CD4-positive, alpha-beta T cell (primary cell): ENCODE measurements at places on chromosomes 16 and 17.

DNA sequence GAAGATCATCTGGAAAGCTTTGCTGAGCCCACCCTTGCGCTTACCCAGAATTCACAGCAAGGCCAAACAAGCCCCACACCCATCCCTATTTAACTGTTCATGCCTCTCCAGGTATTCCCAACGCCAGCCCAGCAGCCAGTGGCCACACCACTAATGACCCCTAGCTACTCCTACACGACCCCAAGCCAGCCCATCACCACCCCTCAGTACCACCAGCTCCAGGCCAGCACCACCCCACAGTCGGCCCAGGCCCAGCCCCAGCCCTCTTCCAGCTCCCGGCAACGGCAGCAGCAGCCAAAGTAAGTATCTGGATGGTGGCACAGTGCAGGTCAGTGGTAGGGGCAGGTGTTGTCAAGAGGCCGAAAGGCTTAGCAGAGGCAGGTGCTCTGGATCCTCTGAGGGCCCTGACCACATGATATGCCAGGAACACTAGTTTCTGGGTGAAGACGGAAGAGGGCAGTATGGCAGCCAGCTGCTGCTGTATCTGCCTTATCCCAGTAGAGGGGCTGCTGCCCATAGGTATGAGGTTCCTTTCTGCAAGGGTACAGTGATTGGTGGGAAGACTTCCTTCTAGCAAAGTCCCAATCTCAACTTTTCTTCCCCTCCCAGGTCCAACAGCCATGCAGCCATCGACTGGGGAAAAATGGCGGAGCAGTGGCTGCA is 10.7 kb downstream of the PROCA1 start:
- no peak for DNase-seq
- H3K27ac ChIP-seq = no peak overlapping the region

DNA sequence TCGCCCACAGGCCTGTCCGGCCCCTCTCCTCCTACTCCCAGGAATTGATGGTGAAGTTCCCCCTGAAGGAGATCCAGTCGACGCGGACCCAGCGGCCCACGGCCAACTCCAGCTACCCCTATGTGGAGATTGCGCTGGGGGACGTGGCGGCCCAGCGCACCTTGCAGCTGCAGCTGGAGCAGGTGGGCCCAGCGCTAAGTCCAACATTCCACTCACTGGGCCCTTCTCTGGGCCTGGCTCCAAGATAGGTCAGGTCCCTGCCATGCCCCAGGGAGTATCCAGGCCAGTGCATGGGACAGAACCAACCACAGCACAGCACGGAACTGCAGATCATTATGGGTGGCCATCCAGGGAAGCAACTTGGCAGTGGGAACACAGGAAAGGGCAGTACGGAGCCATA is 9.9 kb upstream of the ALKBH5 start:
- no peak overlapping the region for H3K27ac ChIP-seq
- DNase-seq = no peak
- no peaks in the 10 kb centered on the region for H3K36me3 ChIP-seq
- no peaks in the 10 kb centered on the region for H3K4me1 ChIP-seq
- no peak overlapping the region for H3K4me3 ChIP-seq
- no peaks in the 10 kb centered on the region for H3K27me3 ChIP-seq

DNA sequence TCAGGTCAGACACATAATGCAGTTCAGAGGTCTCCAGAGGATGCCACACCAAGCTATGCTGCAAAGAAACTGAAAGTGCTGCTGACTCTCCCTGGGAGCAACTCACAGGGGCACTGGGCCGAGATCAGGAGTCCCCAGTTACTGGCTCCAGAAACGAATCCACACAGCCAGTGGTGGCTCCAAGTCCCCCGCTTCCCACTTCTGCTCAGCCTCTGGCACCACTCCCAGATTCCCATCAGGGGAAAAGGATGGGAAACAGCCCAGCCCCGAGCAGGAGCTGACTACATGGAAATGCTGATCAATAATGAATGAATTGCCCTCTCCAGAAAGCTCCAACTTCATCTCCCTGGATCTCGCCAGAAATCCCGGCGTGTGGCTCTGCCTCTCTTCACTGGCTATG is 62.3 kb upstream of the CDH5 start:
- H3K27ac ChIP-seq = no peak overlapping the region
- H3K36me3 ChIP-seq = no peaks in the 10 kb centered on the region
- peaks cover 6% of the 10 kb centered on the region for H3K4me1 ChIP-seq
- H3K4me3 ChIP-seq = no peak overlapping the region
- no peaks in the 10 kb centered on the region for H3K27me3 ChIP-seq
- no peak for DNase-seq

GRCh38 chr17:1928976-1929375 is 96.2 kb downstream of the RTN4RL1 start:
- H3K27me3 ChIP-seq = no peaks in the 10 kb centered on the region
- H3K4me1 ChIP-seq = no peaks in the 10 kb centered on the region
- no peaks in the 10 kb centered on the region for H3K36me3 ChIP-seq
- no peak for DNase-seq
- no peak overlapping the region for H3K4me3 ChIP-seq
- H3K27ac ChIP-seq = no peak overlapping the region

DNA sequence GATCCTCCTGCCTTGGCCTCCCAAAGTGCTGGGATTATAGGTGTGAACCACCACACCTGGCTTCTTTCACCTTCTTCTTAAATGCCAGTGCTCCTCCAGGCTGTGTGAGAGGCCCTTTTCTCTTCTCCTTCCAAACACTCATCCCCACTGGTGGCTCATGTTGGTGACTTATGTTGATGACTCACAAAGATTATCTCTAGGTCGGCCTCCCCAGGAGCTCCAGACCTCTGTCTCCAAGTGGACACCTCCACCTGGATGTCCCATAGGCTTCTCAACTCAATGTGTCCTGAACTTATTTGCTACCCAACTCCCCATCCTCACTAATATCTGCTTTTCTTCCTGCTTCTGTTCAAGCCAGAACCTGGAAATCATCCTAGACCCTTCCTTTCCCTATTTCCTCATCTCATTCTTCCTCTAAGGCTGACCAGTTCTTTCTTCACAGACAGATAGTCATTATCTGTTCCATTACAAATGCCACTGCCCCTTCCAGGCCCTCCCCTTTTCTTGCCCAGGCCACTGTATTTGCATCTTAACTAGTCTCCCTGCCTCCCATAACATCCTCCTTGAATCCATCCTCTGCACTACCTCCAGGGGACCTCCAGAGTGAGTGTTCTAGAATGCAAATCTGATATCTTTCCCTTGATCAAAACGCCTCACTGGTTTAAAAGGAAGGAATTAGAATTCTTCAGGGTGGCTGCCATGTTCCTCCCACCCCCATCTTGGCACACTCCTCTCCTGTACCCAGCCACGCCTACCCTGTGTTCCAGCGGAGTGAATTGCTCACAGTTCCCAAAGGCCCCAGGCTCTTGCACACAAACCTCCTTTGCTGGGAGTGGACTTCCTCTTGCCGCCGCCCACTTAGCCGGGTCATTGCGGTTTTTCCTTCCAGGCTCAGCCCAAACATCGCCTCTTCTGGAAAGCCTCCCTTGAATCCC is 34.8 kb upstream of the FBXO47 start:
- no peaks in the 10 kb centered on the region for H3K27me3 ChIP-seq
- no peak overlapping the region for H3K27ac ChIP-seq
- H3K4me1 ChIP-seq = peaks cover 21% of the 10 kb centered on the region
- H3K36me3 ChIP-seq = no peaks in the 10 kb centered on the region
- H3K4me3 ChIP-seq = no peak overlapping the region
- DNase-seq = no peak

DNA sequence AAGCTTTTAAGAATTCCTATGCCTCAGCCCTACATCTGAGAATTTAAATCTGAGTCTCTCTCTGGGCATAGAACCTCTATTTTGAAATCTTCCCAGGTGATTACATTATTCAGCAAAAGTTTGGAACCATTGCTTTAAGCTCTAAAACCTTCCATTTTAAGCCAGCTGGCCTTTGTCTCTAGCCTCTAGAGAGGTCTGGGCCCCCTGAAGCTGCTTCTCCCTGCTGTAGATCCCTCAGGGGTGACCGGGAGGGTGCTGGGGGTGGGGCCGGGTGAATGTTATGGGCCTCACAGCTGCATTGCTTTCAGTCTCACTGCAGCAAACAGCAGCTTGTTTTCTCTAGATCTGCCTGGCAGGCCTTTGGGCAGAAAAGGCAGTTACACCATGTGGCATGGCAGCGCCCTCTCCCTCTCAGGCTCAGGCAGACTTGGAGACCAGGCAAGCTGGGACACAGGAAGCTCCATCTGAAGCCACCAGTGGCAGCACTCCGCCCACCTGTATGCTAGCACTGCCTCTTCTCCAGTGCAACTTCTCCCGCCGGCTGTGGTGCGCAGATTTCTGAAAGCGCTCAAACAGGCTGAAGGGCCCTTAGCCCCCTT is 66.3 kb downstream of the MPRIP start:
- no peaks in the 10 kb centered on the region for H3K27me3 ChIP-seq
- no peak for DNase-seq
- no peak overlapping the region for H3K4me3 ChIP-seq
- H3K4me1 ChIP-seq = peaks cover 64% of the 10 kb centered on the region

GRCh38 chr17:38730526-38731379 is 612 bp downstream of the CISD3 start:
- peaks cover 87% of the 10 kb centered on the region for H3K4me1 ChIP-seq
- peaks cover 8% of the 10 kb centered on the region for H3K36me3 ChIP-seq
- DNase-seq = no peak
- H3K27ac ChIP-seq = peak overlapping the region; percentile 54
- peak overlapping the region; percentile 71 for H3K4me3 ChIP-seq

DNA sequence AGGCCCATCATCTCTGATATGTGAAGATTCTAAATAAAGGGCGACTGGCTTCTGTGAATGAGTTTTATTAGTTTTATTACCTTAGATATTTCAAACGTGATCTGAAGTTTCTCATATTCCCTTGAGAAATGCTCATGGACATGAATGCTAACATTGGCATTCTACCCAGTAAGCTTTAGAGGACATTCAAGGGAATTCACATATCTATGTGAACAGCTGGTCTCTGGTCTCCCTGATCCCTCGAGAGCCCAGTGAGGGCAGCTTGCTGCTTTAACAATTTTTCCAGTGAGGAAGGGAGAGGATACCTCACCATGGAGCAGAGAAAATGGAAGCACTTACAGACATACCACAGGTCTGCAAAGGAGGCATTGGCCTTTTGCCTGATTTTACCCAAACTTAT is 312.7 kb downstream of the CA10 start:
- peaks cover 2% of the 10 kb centered on the region for H3K27me3 ChIP-seq
- no peaks in the 10 kb centered on the region for H3K4me1 ChIP-seq
- H3K36me3 ChIP-seq = no peaks in the 10 kb centered on the region
- no peak overlapping the region for H3K4me3 ChIP-seq

GRCh38 chr16:54405478-54405877 is 118.9 kb upstream of the IRX3 start:
- H3K36me3 ChIP-seq = no peaks in the 10 kb centered on the region
- H3K27ac ChIP-seq = no peak overlapping the region
- no peaks in the 10 kb centered on the region for H3K4me1 ChIP-seq
- H3K27me3 ChIP-seq = no peaks in the 10 kb centered on the region
- DNase-seq = no peak

- H3K4me1 ChIP-seq = no peaks in the 10 kb centered on the region
- H3K36me3 ChIP-seq = no peaks in the 10 kb centered on the region
- DNase-seq = no peak
- H3K4me3 ChIP-seq = no peak overlapping the region
- H3K27ac ChIP-seq = no peak overlapping the region
- H3K27me3 ChIP-seq = no peaks in the 10 kb centered on the region
These were observed 571.5 kb upstream of the PSMD7 start for GRCh38 chr16:73725156-73725555.

- no peak overlapping the region for H3K27ac ChIP-seq
- peaks cover 7% of the 10 kb centered on the region for H3K27me3 ChIP-seq
- no peaks in the 10 kb centered on the region for H3K36me3 ChIP-seq
- H3K4me3 ChIP-seq = no peak overlapping the region
- H3K4me1 ChIP-seq = no peaks in the 10 kb centered on the region
These were observed 216.3 kb upstream of the NLRP1 start for GRCh38 chr17:5800646-5801045.

GRCh38 chr17:75875182-75875939 is 3.0 kb downstream of the TRIM47 start:
- peaks cover 58% of the 10 kb centered on the region for H3K4me1 ChIP-seq
- peak overlapping the region; percentile 66 for H3K27ac ChIP-seq
- no peak for DNase-seq

- H3K36me3 ChIP-seq = no peaks in the 10 kb centered on the region
- H3K4me1 ChIP-seq = peaks cover 10% of the 10 kb centered on the region
- DNase-seq = no peak
These were observed 686 bp upstream of the MTSS2 start for GRCh38 chr16:70686376-70687101.

DNA sequence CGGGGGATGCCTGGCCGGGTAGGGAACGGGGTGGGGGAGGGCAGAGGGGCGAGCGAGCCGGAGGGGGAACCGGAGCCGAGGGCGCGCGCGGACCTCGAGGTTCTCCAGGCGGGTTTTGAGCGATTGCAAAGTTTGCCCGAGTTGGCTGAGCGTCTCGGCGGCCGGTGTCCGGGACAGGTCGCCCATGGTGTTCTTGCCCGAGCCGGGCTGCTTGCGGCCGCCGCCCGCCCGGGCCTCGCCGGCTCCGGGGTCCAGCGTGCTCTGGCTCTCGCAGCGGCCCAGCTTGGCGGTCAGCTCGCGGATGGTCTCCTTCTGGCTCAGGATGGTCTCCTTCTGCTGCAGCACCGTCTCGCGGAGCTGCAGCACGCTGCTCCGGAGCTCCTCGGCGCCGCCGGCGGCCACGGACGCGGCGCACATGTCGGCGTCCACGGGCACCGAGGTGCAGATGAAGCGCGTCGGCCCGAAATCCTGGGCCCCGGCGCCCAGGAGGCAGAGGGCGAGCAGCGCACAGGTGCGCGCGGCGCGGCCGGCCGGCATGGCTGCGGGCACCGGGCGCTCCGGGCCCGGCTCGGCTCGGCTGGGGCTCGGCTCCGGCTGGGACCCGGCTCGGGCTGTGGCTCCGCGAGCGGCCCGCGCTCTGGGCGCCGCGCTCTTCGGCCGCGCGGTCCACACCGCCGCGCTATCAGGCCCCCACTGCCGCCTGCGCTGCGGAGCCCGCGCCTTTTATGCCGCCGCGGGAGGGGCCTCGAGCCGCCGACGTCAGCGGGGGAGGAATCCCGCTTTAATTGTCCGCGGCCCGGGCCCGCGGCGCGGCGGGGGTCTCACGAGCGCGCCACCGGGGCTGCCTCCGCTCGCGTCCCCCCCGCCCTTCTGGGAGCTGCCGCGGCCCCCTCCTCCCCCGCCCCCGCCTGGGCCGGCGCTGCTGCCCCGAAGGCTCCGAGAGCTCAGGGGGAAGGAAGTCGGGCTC is at the start of gene NPTX1:
TSS of gene NPTX1 (minus strand) at position 698 of the 967 bp plus-strand sequence. CDS start at position 537, 161 bp downstream.
- DNase-seq = no peak
- peaks cover 73% of the 10 kb centered on the region for H3K27me3 ChIP-seq
- peak within 1 kb of the TSS; percentile 41 for H3K4me3 ChIP-seq
- peaks cover 44% of the 10 kb centered on the region for H3K4me1 ChIP-seq
- H3K27ac ChIP-seq = no peak within 1 kb of the TSS
- no peaks in the 10 kb centered on the region for H3K36me3 ChIP-seq
